ENCODE measurements at places on chromosomes 7 and 10. TPM values are rescaled to one million over a fixed set of nuclear protein-coding genes. Genes with fewer than 3 reads are reported as not detected.

The HKDC1 gene
- total RNA-seq = 1.1 TPM

The NUTM2E gene
- total RNA-seq = 0.08 TPM

The CYP26C1 gene
- 1.1 TPM for total RNA-seq

The SLC39A12 gene
- not detected for total RNA-seq

DNA sequence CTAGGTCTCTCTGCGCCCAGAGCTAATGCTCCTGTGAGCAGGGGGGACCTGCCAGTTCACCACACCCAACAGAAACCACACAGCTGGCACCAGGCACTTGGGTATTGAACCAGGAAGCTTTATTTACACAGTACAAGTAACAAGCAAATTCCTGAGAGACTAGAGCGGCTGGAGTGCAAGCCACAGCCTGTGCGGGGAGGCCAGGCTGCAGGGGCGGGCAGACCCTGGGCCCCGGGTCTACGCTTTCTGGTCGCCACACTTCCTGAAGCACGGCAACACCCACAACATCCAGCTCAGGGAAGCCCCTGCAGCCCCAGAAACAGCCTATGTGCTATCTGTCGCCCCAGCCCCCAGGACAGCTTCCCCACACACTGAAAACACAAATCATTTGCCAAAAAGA is 125.0 kb downstream of the FAM53B start:
- no peak for DNase-seq

- DNase-seq = no peak
These were observed 2.3 kb upstream of the PAPSS2 start for GRCh38 chr10:87657371-87657770.

- no peak for DNase-seq
These were observed 5.3 kb upstream of the DHTKD1 start for GRCh38 chr10:12063483-12063818.

DNA sequence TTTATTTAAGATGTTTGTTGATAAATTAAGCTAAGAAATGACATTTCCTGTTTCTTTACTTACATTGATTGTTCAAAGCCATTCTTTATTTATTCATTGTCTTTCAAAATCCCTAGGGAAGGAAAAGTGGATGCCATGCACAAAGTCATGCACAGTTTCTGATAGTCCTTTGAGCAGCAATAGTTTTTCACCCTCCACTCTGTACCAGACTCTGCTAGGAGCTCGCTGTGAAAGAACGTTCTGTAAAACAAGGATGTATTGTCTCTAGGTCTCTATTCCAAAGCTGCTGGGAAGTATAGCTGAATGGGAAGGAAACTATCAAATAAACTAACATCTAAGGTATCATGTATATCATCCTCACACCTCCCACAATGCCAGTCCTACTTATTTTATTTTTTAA is 7.8 kb upstream of the NOC3L start:
- no peak for DNase-seq

DNA sequence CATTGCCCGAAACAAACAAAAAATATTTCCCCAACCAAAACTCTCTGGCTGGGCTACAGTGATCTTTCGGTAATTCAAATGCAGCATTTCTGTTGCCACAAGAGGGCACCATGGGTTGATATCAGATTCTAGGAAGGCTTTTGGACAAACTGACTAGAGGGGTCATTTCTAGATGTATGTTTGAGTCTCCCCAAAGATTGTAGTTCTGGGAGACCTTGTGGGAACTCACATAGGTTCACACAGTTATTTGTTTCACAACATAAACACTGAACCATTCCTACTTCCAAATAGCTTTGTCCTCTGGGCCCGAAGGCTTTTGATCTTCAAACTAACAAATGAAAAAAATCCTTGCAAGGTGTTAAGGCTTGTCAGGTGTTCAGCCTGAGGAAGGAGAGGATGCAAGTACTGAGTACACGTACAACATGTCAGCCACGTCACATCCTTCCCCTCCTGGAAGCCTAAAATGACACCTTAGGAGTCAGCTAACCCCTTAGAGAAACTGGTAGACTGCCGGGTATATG is 37.0 kb upstream of the IL15RA start:
- peak; percentile 13 for DNase-seq

GRCh38 chr10:108757946-108758345 is 1165.4 kb downstream of the XPNPEP1 start:
- no peak for DNase-seq

DNA sequence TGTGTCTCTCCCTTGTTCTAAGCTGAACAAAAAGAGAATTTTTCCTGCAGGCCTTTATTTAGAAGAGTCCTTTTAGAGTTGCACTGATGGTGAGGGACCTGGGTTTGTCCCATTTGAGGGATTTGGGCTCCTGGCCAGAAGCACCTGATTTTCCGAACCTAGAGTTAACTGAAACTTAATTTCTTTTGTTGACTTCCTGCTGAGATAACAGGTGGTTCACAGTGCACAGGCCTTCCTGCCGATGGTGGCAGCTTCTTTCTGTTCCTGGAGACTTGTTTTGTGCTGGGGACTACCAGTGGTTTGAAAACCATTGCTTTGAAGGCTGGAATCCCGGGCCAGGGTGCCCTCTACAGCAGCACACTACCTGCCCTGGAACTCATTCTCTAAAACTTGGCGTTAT is 99.2 kb downstream of the SUGCT start:
- no peak for DNase-seq

DNA sequence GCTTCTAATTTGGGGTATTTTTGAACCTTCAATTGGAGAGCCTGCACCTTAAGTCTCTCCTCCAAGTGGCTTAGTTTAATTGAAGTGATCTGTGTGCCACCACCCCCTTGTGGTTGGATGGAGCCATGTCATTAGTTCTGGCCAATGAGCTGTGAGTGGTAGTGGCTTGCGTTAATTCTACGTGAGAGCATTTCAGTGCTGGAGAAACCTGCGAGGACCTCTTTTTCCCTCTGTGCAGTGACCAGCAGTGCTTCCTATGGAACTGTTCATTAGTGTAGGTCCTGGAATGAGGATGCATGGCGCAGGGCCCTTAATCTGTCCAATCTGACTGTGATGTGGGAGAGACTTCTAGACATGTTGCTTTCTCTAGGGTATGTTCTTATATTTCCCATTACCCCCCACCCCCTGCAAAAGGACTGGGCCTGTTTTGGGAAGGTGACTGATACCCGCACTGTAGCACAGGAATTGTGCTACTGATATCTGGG is 3.8 kb downstream of the HILPDA start:
- no peak for DNase-seq

- DNase-seq = no peak
These were observed 9.3 kb downstream of the PALD1 start for GRCh38 chr10:70487824-70488223.

- no peak for DNase-seq
These were observed 12.5 kb downstream of the PRF1 start for GRCh38 chr10:70589762-70590654.

DNA sequence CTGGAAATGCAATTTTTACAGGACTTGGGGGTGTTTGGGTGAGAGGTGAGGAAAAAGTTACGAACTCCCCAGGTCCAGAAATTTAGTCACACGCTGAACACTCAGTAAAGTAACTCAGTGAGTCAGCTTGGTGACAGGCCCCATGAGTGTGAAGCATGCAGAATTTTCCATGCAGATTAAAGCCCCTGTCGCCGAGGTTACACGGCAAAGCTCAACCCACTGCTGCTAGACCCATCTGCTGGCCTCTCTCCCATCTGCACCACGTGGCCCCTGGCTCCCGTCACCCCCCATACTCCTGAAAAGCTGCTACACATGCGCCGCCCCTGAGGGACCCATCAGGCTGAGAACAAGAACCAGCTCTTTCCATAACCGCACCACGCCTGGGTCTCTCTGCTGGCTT is 7.0 kb upstream of the MMP21 start:
- DNase-seq = no peak

DNA sequence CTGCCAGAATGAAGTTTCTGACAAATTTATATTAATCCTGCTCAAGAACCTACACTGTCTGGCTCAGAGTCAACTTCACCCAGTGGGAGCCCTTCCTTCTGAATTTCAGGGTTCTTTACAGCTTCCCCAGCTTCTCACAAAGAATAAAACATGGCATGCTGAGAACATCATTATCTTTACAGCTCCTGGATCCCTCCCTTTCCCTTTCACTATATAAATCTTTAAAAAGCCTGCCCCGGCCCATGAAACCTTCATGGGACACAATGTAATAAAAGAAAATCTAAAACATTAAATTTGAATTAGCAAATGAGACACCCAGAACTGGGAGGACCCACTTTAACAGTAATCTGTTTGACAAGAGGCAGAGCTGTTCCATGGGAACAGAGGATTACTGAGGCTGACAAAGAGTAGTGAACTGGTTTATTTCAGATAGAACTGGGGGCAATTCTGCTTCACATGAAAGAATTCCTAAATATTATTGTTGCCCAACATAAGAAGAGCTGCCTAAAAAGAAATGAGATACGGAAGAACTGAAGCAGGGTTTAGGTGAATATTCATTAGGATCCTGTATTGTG is 222.8 kb downstream of the THSD7A start:
- no peak for DNase-seq

DNA sequence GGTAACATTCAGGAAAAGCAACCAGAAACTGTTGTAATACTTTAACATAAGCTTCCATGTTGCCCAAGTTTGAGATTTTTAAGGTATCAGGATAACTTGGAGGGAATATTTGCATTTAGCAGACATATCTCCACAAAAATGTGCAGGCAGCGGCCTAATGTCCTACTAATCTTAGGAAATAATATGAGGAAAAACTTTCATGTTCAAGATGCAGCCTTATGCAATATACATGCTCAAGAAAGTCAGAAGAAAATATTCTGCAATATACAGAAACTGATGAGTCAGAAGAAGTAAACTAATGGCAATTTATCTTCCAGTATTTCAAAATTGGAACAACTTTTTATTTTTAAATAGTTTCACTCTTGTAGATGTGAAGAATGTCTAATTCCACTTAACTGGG is 463.2 kb upstream of the C7orf33 start:
- no peak for DNase-seq

DNA sequence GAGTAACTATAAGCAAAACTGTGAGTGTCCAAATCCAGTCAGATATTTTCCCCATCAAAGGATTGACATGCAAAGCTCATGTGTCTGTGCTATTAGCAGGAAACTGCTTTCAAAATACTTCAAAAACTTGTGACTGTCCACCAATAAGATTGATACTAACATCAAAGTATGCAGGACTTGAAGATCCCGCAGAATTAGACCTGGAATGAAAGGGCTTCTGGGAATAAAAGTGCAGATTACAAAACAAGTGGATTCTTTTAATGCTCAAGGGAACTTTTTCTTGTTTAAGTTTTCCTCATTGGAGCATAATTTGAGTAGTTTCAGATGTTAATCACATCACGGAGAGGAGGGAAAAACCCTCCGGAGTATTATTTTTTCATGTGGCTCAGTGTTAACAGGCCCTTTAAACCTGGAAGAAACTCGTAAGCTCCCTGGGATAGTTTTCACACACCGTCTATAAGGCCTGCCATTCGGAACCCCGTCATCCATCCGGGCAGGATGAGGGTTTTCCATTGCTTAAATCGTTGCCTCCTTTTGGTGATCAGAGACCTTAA is 33.9 kb upstream of the MKX start:
- DNase-seq = no peak

DNA sequence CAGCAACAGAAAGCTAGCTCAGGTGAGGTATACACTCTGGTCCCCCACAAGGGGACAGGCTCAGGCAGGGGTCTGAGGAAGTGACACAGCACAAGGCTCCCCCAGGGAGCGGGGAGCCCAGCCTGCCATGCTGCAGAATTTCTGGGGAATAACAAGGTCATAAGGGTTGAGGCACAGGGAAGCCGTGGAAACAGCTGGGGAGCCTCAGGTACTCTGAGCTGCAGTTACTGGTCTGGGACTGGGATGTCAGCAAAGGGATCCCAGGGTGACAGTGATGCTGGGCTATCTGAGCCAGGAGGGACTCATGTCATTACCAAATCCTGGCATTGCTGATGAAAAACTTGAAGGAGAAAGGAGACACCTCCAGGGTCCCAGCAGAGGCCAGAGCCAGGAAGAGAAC is 64.4 kb upstream of the NANOS1 start:
- DNase-seq = no peak

- DNase-seq = no peak
These were observed 154.9 kb downstream of the ATE1 start for GRCh38 chr10:121772884-121773283.

DNA sequence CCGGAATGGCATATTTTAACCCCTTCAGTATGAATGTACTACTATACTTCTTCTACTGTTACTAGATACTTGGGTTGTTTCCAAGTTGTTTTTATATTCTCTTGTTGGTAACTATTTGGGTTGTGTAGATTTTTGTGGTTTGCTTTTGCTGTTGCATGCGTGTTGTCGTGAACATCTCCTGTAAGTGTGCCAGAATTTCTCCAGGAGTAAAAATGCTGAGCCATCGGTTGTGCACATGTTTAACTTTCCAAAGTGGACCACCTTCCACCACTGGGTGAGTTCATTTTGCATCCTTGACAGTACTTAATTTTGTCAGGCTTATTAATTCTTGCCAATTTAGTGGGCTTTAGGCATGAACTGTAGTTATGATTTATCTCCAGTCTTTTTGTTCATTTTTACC is 47.9 kb downstream of the CSGALNACT2 start:
- no peak for DNase-seq

DNA sequence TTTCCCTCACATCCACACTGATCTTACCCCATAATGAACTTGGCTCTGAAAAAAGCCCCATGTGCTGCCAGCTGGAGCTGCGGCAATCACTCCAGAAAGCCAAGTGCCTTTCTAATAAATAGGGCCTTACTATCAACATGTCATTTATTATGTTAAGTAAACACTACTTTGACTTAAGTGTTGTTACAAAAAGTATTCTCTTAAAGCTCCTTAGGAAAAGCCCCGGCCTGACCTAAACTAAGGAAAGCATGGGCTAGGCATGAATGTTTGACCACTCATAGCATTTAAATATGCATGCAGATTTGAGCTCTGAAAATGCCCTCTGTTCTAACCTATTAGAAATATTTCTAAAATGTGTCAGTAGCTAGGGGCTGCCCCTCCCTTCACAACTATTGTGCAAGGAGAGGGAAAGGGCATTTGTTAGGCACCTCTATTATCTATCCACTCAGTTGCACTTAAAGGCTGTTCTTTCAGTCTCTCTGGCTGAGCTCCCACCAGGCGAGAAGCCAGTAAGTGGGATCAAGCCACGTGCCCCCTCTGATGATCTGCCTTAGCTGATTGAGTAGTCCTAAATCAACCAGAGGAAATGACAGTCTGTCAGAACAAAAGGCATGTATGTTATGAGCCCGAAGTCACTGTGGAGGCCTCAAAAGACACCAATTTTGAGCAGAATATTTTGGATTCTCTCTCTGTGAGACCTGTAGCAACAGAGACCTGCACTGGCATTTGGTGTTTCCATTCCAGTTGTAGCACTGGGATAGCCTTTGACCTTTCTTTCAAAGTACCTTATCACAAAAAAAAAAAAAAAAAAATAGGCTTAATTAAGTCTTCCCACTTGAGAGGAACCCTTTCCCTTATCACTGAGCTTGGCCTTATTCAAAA is 77.1 kb downstream of the ITGB8 start:
- no peak for DNase-seq

DNA sequence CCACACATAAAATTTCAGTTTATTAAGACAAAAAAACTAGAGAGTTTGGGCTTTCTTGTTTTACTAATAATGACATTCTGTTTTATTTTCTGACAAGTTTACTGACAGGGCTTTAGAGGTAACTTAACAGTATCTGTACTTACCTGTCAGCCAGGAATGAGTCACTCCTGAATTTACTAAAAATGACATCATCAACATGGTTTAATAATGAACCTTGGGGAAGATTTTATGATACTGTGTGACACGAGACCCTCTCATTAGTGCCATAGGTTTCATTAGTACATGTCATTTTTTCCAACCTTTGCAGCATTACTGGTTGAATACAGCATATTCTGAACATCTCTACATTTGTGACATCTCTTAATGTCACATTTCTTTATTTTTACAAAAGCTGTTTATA is 131.1 kb downstream of the KCND2 start:
- DNase-seq = no peak

Data from Panc1 (cell line).